ENCODE measurements at places on chromosomes 2 and 18. TPM values are rescaled to one million over a fixed set of nuclear protein-coding genes. Genes with fewer than 3 reads are reported as not detected.
A peak's percentile ranks its signal among the peaks of the same experiment; 100 is the strongest.

DNA sequence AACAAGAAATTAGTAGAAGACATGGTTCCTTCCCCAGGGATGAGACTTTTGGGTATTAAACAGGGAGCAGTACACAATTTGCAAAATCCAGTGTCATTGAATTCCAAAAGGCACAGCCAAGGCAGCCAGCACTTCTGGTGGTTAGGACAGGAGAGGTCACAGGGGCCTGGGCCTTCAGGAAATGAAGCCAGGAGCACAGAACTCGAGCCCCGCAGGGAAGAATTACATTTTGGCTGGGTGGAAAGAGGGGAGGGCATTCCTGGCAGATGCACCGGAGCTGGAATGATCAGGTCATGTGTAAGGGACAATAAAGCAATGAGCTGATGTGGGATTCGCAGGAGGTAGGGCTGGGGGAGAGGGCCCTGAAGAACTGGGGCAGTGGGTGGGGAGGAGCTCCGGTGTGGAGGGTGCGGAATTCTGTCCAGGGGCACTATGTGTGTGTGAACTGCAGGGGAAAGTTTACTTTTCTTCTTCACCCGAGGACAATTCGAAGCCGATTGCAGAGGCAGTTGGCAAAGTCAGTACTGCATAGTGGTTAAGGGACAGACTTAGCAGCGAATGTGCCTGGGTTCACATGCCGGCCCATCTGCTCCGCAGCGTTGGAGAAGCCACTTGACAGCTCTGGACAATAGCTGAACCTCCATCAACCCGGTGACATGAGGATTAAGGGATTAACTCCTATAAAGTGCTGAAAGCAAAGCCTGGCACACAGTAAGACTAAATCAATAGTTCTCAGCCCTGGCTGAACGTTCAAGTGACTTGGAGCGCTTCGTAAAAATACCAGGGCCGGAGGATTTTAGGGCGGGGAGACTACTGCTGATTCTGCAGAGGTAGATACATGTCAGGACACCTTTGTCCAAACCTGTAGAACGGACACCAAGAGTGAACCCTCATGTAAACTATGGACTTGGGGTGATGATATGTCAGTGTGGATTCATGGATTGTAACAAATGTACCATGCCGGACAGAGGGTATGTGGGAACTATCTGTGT, 36.4 kb downstream of the ALPK2 start:
- no peak for DNase-seq

DNA sequence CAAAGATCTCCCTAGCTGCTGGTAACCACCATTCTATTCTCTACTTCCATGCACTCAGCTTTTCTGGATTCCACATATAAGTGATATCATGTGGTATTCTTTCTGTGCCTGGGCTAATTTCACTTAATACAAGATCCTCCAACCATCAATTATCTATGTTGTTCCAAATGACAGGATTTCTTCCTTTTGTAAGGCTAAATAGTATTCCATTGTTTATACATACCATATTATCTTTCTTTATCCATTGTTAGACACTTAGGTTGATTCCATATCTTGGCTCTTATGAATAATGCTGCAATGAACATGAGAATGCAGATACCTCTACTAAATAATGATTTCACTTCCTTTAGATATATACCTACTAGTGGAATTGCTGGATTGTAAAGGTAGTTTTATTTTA, 66.2 kb downstream of the ROCK2 start:
- no peak for DNase-seq

- no peak for DNase-seq
These were observed 508.4 kb upstream of the ZEB2 start for GRCh38 chr2:145028101-145028920.

- no peak for DNase-seq
These were observed 28.0 kb upstream of the SCYGR1 start for GRCh38 chr2:227415538-227416424.

DNA sequence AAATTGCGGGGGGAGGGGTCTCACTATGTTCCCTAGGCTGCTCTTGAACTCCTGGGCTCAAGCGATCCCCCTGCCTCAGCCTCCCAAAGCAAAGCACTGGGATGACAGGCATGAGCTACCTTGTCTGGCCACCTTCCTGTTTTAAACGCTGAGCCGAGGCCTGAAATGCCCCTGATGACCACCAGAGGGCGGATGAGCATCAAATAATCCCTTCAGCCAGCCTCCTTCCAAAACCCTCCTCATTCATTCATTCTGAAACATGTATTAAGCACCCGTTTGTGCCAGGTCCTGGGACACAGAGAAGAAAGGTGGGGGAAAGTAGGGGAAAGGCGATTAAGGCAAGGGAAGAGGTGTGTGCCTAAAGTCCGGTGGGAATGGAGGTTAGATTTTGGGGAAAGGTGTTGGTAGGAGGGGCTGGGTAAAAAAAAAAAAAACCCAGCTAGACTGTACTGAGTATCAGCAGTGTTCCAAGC, 30.7 kb upstream of the PTMA start:
- peak; percentile 91 for DNase-seq

DNA sequence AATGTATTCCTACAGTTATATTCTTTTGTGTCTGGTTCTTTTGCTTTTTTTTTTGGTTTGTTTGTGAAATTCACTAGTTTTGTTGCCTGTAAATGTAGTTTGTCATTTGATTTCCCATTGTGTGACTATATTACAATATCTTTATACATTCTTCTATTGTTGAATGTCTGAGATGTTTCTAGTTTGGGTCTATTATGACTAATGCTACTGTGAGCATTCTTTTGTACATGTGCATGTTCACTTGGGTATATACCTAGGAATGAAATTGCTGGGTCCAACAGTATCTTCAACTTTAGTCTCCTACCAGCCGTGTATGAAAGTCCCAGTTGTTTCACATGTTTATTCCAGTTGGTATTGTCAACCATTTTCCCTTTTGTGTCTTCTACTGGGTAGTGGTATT, 112.7 kb upstream of the RBMS1 start:
- DNase-seq = no peak

GRCh38 chr2:30231996-30232800, 864 bp downstream of the LBH start:
- DNase-seq = no peak

- DNase-seq = no peak
These were observed 41.1 kb downstream of the MRPS9 start for GRCh38 chr2:105078906-105079495.

GRCh38 chr2:237299906-237300305, 114.1 kb downstream of the COL6A3 start:
- no peak for DNase-seq

DNA sequence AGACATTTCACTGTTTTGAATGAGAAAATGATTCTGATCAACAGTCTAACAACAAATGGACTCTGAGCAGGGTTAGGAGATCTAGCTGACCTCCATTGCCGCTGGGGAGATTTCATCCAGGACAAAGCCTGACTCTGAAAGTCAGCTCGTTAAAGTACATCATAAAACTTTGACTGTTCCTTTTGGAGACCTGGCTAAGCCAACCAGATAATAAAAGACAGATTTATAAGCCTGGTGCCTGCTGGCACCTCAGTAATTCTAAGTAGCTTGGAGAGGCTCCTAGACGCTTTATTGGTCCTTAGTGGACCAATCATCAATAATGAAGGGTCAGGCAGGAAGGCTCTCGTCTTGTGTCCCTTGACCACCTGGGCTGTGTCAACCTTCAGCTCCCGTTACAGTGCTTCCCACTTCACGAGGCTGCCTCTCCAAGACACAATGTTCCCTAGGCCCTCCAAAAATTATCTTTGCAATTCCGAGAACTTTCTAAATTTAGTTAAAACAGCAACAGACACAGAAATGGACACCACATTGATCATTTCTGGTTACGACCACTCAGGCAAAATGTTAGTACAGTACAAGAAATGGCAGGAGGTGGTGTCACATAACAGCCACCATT, 47.9 kb upstream of the PMAIP1 start:
- DNase-seq = no peak

DNA sequence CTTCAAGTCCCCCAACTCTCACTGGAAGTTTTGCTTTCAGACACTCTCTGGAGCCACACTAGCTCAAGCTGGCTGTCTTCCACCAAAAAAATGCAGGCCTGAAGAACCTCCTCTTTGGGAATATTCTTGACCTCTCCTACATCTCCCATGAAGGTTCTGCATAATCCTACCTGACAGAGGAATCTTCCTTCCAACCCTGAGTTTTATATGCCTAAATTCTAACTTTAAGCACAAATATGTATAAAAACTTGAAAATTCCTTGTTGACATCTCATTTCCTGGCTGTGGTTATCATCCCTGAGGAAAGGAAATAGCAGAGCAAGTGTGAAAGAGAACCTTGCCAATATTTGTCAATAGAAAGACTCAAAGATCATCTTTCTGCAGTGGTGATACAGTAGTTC, 249.0 kb downstream of the LPIN1 start:
- DNase-seq = no peak

GRCh38 chr2:30786923-30787685, 20.1 kb downstream of the CAPN13 start:
- DNase-seq = no peak

- DNase-seq = no peak
These were observed 11.6 kb downstream of the ATP6V1C2 start for GRCh38 chr2:10732924-10733565.

DNA sequence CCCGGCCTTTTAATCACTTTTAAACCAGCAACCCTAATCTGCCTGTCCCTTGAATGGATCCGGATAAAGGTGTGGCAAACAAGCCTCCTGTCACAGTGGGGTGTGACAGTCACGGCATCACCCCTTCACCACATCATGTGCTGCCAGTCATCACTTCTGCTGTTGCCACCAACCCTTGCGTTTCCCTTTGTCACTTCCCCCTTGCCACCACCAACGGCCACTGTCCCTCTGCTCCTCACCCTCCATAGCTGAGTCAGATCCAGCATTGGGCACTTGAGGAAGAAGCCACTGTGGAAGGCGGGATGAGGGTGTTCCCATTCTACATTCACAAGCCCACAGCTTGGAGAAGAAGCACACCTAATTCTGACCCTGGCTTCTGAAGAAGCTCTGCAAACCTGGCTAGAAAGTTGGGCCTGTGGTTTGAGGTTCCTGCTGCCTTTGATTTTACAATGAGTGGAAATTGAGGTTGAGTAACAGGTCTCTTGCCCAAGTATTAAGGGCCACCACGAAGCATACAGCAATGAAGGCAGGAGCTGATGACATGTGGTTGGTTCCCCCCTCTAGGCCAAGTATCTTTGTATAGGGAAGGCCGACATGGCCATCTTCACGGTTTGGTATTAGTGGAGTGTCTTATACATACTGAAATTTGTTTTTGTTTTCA, 22.9 kb upstream of the DARS1 start:
- peak; percentile 35 for DNase-seq

DNA sequence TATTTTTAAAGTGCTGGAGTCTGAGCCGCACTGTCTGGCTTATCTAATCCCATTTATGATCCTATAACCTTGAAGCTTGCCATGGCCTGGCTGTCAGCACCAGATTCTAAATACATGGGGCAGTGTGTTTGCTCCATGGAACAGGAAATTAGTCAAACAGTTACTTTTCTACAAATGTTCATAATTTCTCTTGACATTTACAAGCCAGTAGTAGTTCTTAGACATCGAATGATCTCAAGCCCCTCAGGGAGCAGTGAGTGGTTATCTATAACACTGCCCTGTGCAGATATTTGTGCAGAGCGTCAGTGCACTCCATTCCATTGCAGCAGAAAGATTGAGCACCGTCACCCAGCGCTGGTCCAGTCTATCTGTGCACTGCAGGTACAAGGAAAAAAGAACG, 205.2 kb downstream of the AGPS start:
- no peak for DNase-seq

- DNase-seq = no peak
These were observed 442.2 kb upstream of the ID2 start for GRCh38 chr2:8239531-8240088.

DNA sequence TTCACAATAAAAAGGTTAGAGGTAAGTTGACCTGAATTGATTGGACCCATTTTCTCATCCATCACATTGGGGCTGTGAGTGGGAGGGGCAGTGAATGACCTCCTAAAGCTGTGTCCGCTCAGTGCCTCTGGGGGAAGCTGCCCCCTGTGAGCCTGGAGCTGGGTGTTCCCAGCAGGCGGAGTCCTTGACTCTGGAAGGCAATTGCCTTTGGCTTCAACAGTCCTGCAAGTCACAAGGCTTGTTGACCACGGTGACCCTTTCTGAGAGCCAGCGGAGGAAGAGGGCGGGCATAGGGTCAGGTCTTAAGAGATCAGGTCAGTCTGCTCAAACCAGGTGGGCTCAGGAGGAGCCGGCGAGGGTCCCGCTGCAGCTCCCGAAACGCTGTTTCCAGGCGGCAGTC, 1.1 kb upstream of the CIDEA start:
- DNase-seq = no peak

DNA sequence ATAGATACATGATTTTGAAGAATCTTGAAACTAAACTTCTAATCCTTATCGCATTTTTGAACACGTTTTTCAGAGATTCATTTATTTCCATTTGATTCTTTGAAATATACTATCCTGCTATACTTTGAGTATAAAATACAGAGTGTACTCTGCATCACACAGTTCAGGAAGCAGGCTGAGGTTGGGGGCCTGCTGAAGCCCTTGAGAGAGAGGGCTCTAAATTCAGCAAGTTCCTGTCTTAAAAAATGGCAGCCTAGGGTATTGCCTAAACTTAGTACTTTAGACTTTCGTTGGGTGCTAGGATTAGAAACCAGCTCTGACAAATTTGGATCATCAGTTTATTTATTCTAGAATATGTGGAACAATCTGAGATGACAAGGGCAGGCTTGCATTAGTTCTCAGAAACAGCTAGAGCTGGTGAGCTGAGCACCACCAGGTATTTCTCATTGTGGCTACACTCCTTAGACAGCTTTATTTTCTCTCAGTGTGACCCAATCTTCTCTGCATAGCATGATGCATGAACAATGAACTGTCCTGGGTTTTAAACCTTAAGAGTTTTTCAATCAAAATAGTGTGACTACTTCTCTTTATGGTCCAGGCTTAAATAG, 49.1 kb downstream of the TFPI start:
- DNase-seq = no peak

DNA sequence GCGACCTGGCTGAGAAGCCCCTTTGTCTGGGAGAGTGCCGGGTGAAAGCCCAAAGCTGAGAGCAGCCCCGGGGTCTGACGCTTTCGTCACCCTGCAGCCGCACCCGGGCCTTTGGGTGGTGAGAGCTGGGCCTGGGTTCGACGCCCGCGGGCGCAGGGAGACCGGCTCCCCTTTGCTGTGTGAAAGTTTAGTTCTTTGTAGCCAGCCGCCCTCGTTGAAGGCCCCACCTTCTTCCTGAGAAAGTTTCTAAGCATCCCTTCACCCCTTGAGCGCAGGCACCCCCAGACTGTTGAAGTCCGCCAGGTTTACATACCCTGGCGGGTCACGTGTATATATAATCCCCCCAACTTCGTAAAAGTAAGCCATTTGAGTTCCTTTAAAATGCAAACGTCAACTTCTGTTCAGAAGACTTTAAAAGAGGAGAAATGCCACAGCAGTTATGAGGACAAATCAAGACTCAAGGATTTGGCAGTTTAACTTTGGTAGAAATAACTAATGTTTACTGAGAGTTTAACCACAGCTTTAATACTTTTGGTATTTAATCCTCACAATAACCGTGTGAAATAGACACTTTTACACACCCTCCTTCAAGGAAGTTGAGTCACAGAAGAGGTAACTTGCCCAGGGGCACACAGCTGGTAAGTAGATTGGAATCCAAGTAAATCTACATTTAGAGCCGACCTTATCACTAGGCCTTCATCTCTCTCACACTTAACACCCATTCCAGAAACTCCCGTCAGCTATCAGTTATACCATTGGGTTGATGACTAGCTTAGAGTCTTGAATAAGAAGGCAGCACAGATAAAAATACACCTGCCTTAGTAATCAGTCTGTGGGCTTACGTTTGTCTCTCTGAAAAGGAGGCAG, 1.1 kb upstream of the MBOAT2 start:
- DNase-seq = no peak

Gene LTBP1
- total RNA-seq = 21.2 TPM

Gene C2orf72
- total RNA-seq = 42.6 TPM

Gene R3HDM1
- total RNA-seq = 25.6 TPM

Gene TMEM37
- 71.8 TPM for total RNA-seq

Gene TCF4
- 12.3 TPM for total RNA-seq

Gene UPP2
- total RNA-seq = not detected

Gene GLI2
- 4.0 TPM for total RNA-seq

Data from left colon (tissue), 2 donors.